ENCODE measurements at places on chromosomes 7 and 10.

DNA sequence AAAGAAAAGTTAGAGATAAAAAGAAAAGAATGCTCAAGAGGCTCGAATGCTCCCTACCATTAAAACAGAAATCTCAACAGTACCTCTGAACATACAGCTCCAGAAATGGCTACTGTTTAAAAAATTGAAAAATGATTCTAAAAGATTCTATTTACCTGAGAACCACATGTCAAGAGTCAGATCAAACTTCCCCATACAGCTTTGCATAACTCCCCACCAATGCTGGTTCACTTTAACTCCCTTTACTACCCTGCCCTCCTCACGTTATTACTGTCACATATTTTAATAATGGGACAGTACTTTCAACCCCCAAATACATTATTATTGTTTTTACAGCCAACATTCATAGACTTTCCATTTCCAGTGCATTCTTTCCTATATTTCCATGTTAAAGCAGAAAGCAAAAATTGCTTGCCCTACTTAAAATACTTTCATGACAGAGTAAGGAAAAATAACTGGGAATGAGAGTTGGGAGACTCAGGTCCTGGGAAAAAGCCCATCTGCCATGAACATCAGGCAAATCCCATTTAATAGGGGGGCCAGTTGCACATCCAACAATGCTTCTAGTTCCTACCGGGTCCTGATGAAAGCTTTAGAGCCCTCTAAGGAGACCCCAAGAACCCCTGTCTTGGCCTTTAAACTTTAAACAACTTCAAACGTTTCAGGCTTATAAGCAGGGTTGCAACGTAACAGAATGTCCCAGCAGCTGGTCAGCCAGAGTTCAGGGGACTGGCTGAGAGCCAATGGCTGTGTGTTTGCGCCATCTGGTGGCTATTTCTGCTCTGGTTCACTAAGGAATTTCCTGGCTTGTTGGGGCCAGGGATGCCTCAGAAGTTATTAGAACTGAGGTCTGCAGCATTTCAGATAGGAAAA is 247.4 kb downstream of the ELMO1 start:
- peak; percentile 92 for DNase-seq

DNA sequence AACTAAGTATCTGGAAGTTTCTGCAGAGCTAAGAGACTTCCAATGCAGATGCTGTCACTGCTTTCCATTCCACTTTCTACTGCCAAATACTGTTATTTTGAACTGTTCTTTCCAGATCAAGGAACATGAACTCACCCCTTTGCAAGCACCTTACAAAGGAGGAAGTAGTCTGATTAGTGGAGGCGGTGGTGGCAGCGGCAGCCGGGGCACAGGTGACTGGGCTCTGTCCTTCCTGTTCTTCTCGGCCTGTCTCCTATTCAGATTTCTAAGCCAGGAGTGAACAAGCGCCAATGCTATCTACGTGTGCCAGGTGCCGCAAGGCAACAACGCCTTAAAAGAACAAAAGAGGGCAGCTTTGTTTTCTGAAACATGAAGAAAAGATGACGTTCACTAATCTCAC is 44.9 kb downstream of the BEND7 start:
- no peak for DNase-seq

DNA sequence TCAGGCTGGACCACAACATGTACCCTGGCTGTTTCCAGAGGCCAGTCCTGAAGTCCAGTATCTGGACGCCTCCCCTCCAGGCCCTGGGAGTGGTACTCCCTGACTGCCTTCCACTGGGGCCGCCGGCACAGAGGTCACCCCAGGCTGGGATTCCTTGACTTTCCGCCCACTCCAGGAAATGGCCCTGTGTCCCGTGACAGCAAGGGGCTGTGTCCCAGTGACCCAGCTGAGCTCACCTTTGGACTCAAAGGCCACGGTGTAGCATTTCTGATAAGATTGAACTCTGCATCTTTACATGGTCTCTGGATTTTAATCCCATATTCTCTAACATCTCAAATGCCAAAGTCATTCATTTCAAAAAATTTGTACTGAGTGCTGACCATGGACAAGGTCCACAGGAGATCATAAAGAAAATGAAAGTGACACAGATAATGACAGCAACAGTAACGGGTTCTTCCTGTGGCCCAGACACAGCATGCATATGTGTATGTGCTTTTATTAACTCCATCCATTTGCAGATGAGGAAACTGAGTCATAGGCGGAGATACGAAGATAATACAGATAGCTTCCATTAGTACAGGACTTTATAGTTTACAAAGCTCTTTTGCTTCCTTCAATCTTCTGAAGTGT is 5.4 kb downstream of the ADAMTS14 start:
- DNase-seq, result no peak

DNA sequence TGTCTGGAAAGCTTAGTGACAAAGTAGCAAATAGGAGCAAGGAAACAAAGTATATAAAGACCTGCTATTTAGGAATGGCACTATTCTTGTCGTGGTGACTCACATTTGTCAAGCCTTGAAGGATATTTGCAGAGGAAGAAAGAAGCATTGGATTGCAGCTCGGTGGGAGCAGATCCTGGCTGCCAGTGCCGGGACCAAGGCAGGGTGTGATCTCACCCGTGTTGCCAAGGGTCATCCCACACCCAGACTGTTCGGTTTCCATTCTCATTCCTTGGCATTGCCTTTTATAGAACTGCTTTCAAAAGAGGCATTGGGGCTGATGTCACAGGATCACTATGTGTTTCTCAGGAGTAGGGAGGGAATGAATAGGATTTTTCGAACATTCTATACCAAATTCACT is 176.2 kb downstream of the GALNT17 start:
- peak; percentile 20 for DNase-seq

- no peak for DNase-seq
Observed at GRCh38 chr10:44870031-44870430, 41.1 kb upstream of the TMEM72 start.

DNA sequence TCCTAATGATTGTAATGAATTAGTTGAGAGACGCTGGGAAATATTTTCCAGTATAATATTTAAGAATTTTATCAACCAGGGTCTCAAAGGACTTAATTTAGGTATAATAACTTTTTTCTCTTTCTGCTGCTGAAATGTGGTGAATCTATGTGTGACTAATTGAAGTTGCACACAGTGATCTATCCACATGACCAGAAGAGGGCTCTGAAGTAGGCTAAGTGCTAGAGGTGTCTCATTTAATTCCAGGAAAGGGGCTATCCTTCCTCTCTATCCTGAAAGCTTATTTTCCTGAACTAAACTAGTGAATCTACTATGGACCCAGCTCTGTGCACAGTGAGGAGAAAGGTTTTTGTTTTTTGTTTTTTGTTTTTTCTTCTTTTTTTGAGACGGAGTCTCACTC is 294.4 kb upstream of the MYO3A start:
- DNase-seq, result no peak

All from tibial nerve (tissue), 4 donors.